ENCODE measurements at places on chromosomes 1 and 21. TPM values are rescaled to one million over a fixed set of nuclear protein-coding genes. Genes with fewer than 3 reads are reported as not detected.

KRTAP19-3 gene
- not detected for total RNA-seq

CHRNB2 gene
- total RNA-seq, result not detected

CR2 gene
- total RNA-seq, result 1.8 TPM

DDAH1 gene
- not detected for total RNA-seq

MYOC gene
- not detected for total RNA-seq

RIPK4 gene
- 0.49 TPM for total RNA-seq

UFC1 gene
- 89.4 TPM for total RNA-seq

RNF207 gene
- total RNA-seq, result 4.1 TPM

LHX4 gene
- total RNA-seq, result not detected

SH2D2A gene
- 138 TPM for total RNA-seq

PLPP3 gene
- total RNA-seq, result not detected

CD1E gene
- not detected for total RNA-seq

MX2 gene
- total RNA-seq, result 33.4 TPM

CASP9 gene
- total RNA-seq, result 6.3 TPM

LIPI gene
- not detected for total RNA-seq

ZNF648 gene
- not detected for total RNA-seq

TMCC2 gene
- total RNA-seq, result 44.8 TPM
